Kidney (tissue), 22 donors: ENCODE measurements at places on chromosomes 6 and 20. TPM values are rescaled to one million over a fixed set of nuclear protein-coding genes. Genes with fewer than 3 reads are reported as not detected.

GRCh38 chr20:1275919-1276318, 9.8 kb downstream of the SNPH start:
- DNase-seq: no peak

GRCh38 chr6:154786144-154786868, 53.1 kb downstream of the SCAF8 start:
- no peak for DNase-seq

DNA sequence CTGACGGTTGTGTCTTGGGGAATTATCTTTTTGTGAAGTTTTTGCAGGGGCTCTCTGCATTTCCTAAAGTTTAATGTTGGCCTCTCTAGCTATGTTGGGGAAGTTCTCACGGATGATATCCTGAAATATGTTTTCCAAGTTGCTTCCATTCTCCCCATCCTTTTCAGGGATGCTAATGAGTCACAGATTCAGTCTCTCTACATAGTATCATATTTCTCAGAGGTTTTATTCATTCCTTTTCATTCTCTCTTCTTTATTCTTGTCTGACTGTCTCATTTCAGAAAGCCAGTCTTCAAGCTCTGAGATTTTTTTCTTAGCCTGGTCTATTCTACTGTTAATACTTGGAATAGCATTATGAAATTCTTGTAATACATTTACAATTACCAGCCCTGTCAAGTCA, 61.3 kb downstream of the UNC5CL start:
- DNase-seq: no peak

DNA sequence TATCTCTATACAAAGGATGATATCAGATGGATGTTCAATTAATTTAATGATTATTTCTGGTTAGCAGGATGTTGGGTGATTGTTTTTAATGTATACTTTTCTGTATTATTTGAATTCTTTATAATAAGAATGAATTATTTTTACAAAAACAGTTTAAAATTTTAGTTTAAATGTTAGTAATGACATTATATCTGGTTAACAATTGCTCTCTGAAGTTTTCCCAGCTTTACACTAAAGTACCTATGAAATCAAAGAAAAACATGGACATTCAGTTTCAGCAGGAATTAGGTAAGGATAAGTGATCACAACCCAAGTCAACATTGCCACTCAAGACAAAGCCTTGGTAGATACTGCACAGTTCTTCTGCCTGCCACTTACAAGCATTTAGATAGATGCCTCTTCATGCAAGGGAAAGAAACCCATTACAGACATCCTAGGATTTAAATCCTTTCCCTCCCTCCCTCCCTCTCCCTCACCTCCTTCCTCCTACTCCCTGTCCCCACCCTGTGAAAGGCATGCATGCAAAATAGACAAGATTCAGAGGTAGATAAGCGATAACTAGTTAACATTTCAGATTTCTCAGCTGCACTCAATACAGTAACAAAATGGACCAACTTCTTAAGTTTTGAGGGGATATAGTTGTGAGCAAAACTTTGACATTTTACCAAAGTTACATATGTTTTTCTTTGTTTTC, 143.8 kb downstream of the STXBP5 start:
- DNase-seq: peak; percentile 5

DNA sequence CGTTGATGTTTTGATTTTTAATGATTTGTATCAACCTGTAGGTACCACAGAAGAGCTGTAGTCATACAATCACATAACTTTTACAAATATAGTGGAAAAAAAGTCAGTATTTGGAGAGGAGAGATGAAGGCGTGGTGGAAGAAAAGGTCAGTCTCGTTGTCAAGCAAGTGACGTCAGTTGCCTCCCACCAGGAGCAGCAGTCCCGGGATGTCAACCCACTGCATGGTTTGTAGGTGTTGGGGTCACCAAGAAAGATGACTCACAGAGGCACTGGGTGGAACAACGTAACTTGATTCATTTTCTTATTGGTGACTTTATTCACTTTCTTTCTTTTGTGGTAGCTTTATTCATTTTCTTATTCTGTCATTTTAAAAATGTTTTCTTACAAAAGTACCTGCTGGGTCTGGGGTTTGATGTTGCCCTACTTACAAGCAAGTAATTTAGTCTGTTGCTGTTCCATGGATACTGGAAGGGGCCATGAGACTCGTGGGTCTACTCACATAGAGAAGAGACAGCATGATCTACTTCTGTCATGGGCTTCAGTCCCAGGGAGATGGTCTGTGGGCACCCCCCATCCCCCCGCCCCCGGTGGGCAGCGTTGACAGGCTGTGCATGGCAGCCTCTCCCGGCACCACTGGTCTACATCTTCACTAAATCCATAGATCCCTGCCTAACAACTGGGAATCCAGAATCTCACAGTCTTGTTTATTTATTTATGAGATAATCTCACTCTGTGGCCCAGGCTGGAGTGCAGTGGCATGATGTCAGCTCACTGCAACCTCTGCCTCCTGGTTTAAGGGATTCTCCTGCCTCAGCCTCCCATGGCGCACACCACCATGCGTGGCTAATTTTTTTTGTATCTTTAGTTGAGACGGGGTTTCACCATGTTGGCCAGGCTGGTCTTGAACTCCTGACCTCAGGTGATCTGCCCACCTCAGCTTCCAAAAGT, 36.4 kb upstream of the SYNJ2 start:
- no peak for DNase-seq

DNA sequence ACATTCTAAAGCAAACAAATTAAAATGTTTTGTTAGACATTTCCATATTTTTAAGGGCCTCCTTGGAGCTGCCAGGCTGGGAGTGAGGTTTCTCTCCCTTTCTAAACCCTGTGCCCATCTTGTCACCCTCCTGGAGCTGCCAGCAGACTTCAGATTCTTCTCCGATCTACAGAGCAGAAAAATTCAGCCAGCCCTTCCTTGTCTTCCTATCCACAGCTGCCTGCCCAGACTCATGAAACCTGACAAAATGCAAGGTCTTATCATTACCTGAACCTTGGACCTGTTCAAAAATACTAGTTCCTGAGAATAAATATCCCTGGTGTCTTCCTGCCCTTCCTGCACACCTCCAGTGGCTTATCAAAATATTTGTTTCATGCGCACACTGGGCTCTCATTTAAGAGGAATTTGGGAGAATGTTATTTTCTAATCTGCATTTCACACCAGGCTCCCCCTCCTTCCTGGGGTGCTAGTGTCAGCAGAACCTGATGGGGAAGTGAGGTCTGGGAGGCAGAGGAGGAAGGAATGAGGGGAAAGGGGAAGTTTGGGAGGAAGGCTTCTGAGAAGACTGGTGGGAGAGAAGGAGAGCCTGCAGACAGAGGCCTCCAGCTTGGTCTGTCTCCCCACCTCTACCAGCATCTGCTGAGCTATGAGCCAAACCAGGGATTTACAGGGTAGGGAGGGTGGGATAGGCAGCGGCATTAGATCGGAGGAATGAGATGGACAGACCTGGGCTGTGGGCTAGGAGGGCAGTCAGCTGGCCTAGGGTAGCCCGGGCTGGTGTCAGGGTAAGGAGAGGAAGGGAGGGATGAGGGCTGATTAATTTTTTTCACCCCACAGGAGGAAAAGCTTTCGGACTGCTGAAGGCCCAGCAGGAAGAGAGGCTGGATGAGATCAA, at the start of gene AIF1:
AIF1 (plus strand) TSS at position 551 of the 895 bp plus-strand sequence; CDS start at position 647, 96 bp downstream.
- no peak for DNase-seq

The CCDC28A gene
- total RNA-seq: 30.2 TPM

The PNPLA1 gene
- 0.19 TPM for total RNA-seq

The FOXA2 gene
- 0.13 TPM for total RNA-seq

The PTPRT gene
- 0.60 TPM for total RNA-seq

The UBE2C gene
- total RNA-seq: 2.4 TPM

The CUTA gene
- total RNA-seq: 163 TPM

The PSORS1C1 gene
- total RNA-seq: 3.6 TPM
